ENCODE measurements at places on chromosomes 6 and 20.

DNA sequence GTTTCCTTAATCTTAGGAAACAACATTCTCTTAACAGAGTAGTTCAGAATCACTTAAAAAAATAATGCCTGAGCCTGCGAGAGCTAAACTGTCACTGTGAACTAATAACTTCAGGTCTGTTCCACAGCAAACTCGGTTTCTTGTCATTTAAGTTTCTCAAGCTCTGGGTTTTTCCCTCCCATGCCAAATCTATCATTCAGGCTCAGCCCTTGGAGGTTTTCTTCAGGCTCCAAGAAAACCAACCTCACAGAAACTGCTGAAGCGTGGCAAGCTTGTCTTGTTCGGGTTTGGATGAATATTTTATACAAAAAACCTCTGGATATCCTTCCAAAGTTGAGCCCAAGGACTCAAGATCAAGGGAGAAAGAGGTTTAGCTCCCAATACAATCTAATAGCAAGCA is 99.7 kb upstream of the SNX9 start:
- DNase-seq: no peak

GRCh38 chr20:43681991-43682410 is 15.1 kb downstream of the MYBL2 start:
- DNase-seq: no peak

- no peak for DNase-seq
Measured at GRCh38 chr20:8974009-8974708, 94.7 kb upstream of the PLCB4 start.

- DNase-seq: no peak
Measured at GRCh38 chr20:62162765-62163484, 19.4 kb downstream of the SS18L1 start.

GRCh38 chr6:1066449-1067090 is 245.3 kb upstream of the FOXQ1 start:
- DNase-seq: no peak

- DNase-seq: peak; percentile 72
Measured at GRCh38 chr20:46117704-46118467, at the start of gene CD40. Gene CD40, plus strand, starts transcription at chr20:46118314. Its CDS starts 30 bp downstream, at chr20:46118344.

DNA sequence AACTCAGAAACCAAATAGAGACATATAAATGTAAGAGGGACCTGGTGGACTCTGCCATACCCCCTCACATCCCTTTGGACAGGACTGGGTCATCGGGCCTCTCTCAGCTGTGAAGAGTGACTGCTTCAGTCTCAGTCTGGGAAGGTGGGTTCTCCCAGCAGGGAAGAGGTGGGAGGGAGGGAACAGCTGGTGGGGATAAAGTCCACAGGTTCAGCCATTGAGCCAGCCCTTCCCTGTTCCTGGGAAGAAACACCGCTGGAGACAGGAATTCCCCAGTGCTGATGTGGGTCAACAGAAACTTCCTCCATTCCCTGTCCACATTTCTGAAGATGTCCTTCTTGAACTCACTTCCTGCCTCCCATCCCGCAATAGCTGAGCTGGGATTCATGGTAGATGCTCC is 209.2 kb upstream of the PMEPA1 start:
- DNase-seq: no peak

- no peak for DNase-seq
Measured at GRCh38 chr6:11224252-11224965, 8.1 kb downstream of the NEDD9 start.

- DNase-seq: no peak
Measured at GRCh38 chr20:62148908-62149314, 5.3 kb downstream of the SS18L1 start.

- DNase-seq: no peak
Measured at GRCh38 chr6:40249935-40250334, 315.7 kb upstream of the MOCS1 start.

GRCh38 chr20:20362774-20363433 is 5.0 kb upstream of the INSM1 start:
- no peak for DNase-seq

DNA sequence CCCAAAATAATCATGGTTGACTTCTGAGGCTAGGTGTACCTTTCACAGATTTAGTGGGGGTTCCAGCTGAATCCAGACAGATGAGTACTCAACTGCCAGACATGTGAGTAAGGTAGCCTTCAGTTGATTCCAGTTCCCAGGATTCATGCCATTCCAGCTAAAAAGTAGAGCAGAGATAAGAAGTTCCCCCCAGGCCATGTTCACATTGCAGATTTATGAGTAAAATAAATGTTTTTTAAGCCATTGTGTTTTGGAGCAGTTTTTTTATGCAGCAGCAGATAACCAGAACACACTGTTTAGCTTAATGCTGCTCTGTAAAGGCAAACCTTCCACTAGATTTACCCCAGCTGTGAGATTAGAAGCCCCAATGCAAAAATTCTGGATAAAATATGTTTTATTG is 245.0 kb downstream of the RFPL4B start:
- no peak for DNase-seq

- no peak for DNase-seq
Measured at GRCh38 chr20:39089797-39090196, 127.7 kb downstream of the DHX35 start.

DNA sequence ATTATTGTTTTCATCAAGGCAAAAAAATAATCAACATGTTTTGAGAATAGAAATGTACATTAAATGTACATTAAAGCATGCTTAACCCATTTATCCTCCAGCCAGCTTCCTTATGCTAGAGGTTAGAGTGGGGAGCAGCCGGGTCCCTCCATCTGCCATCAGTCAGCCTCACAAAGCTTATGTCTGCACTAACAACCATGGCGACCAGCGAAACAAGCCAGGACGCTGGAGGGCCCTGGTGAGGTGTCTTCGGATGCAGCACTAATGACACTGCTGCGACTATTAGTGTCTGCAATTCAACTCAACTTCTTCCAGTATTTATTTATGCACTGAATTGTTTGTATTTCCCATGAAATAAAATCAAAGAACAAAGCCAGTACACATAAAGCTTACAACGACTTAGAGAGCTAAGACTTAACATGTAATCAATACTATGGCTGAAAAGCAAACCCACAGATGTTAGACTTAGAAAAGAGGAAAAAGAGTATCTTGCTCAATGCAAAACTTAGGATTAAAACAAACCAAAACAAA is 6.8 kb downstream of the CLDN20 start:
- DNase-seq: no peak

GRCh38 chr6:31308050-31308844 is 36.4 kb upstream of the HLA-C start:
- peak; percentile 60 for DNase-seq

Measured in stimulated activated CD4-positive, alpha-beta T cell treated with anti-CD3 and anti-CD28 coated beads, Interleukin-1b, Interleukin-23, amount 100 ng/mL, for 4 hours (primary cell).